Muscle of leg (tissue), 16 donors: ENCODE measurements at places on chromosomes 1 and 21. TPM values are rescaled to one million over a fixed set of nuclear protein-coding genes. Genes with fewer than 3 reads are reported as not detected.

PRR9 gene
- total RNA-seq, result not detected

FAM3B gene
- total RNA-seq, result 0.27 TPM

MAB21L3 gene
- total RNA-seq, result not detected

AVPR1B gene
- 0.44 TPM for total RNA-seq

TSPEAR gene
- total RNA-seq, result 0.04 TPM

DNA sequence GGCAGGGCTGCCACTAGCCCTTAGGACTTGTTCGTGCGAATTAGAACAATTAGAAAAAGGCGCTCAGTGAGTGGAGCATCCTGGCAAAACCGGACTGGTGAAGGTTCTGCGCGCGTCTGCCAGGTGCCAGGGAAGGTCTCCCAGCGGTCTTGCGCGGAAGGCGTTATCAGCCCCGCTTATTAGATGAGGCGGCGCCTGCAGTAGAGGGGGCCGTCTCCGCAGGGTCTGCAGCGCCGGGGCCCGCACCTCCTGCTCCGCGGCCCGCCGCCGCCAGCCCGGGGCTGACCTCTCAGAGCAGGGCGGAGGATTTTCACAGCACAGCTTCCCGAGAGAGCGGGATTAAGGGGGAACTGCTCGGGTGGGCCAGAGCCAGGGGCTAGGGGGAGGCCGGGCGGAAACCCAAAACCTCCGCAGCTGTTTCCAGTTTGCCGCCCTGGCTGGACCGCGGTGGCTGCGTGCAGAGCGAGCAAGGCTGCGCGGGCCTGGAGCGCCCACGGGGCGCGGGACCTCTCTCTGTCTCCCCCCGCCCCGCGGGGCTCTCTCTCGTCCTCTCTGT lies 155.2 kb downstream of the FOXD2 start:
- no peaks in the 10 kb centered on the region for H3K36me3 ChIP-seq
- peaks cover 13% of the 10 kb centered on the region for H3K4me1 ChIP-seq
- no peak overlapping the region for H3K27ac ChIP-seq
- peak; percentile 63 for DNase-seq
- H3K4me3 ChIP-seq, result peak overlapping the region; percentile 25

- no peak overlapping the region for H3K27ac ChIP-seq
- H3K27me3 ChIP-seq, result no peaks in the 10 kb centered on the region
- H3K36me3 ChIP-seq, result no peaks in the 10 kb centered on the region
- no peaks in the 10 kb centered on the region for H3K4me1 ChIP-seq
- no peak overlapping the region for H3K4me3 ChIP-seq
- no peak for DNase-seq
These were observed 430.6 kb upstream of the BRINP3 start for GRCh38 chr1:190908246-190908645.

GRCh38 chr1:85398391-85399064 lies 66.4 kb downstream of the DDAH1 start:
- H3K4me1 ChIP-seq, result no peaks in the 10 kb centered on the region
- no peak overlapping the region for H3K27ac ChIP-seq
- H3K4me3 ChIP-seq, result no peak overlapping the region
